Epithelial cell of esophagus (primary cell): ENCODE measurements at places on chromosomes 2 and 18.

DNA sequence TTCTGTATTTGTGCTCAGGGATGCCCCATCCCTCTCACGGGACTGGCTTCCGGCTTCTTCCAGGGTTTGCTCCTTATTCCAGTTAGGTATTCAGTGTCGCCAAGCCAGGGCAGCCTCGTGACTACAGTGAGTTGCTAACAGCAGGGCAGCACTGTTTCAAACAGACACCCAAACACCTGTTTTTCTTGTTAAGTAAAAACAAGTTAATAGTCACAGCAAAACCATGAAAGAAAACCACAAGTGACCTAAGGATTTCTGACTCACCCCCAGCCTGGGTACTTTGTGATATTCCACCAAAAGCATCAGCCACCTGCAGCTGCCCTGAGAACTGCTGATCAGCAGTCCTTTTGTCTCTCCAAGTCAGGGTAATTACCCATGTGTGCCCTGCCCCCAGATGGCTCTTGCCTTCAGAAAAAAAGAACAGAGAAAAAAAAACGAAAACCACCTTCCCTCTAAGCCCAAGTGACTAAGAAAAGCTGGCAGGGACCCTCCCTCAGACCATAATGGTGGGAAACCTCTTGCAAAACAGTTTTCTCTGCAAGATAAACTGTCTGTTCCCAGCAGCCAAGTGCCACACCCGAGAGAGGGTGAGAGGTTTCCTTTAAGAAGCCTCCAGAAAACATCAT, 178.2 kb downstream of the ANAPC1 start:
- peak; percentile 81 for DNase-seq

- no peak for DNase-seq
Observed at GRCh38 chr2:30264274-30264673, 32.9 kb downstream of the LBH start.

DNA sequence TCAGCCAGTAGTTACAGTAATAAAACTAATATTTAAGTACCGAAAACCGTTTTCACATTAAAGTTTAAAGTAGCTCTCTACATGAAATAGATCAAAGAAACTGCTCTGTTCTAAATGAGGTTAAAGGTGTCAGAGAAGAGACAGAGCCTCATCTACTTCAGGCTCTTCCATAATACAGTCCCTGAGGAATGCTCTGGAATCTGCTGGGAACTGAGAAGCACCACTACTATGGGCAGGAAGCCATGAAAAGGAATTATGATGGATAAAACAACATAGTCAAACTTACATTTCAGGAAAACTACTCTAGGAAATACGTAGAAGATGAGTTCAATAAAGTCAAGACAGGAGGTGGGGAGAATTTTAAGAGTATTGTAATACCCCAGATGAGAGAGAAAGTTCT, 60.0 kb downstream of the ROCK1 start:
- DNase-seq, result no peak

GRCh38 chr2:225122583-225123486, 80.6 kb upstream of the DOCK10 start:
- peak; percentile 27 for DNase-seq

- peak; percentile 93 for DNase-seq
Observed at GRCh38 chr18:38940863-38941531, 1375.4 kb upstream of the CELF4 start.

DNA sequence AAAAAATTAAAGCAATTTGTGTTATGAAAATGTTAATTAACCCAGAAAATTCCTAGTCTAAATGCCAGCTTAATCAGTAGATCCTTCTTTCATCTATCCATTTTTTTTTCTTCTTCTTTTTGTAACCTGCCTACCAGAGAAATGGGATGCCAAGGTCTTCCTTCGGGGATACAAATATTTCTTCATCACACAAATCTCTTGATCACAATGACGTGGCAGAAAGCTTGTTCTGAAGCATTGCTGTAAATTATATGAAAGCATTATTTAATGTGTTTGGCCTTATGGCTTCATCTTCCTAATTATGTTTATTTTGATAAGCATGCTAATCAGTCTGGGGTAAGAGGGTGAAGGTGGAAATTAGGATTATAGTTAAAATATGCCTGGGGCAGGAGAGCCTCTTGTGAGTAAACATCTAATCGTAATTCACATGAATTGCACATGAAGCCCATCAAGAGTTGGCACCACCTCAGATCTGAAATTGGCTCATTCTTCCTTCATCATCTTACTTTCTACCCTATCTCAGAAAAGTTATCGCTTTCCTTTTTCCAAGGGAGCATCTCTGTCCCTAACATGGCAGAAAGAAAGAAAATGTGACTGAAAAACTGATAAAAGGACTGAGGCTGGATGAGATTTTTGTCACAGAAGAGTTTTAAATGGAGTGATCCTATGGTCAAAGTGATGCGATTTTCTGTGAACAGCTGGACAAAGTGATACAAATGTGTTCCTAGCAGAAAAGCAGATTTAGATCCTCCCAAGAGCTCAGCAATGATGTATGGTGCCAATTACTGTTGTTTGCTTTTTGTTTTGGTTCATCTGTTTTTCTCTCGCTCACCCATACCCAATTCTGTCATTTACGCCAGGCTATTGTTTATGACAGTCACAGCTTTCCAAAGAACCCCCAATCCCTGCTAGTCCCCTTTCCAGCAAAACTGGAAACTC, 76.9 kb upstream of the PMAIP1 start:
- no peak for DNase-seq

DNA sequence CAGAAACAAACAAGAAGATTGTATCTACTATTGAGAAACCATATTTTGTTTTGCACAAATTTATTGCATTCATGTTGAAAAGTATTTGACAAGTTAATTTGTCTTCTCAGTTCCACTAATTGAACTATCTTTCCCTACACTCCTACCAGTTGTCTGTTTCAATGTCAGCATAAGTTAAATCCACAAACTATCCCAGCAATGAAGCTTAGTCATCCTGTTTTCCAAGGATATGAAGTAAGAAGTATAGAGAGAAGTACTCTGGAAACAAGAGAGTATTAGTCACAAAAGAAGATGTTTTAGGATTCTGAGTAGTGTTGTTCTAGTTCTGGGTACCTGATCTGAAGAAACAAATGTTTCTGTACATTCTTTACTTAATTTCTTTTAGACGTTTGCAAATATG, 261.6 kb upstream of the ZNF804A start:
- peak; percentile 30 for DNase-seq

- peak; percentile 77 for DNase-seq
Observed at GRCh38 chr2:54589340-54590215, 133.5 kb downstream of the SPTBN1 start.

GRCh38 chr2:5546181-5546580, 146.0 kb upstream of the SOX11 start:
- peak; percentile 51 for DNase-seq
